ENCODE measurements at places on chromosomes 7 and 10.

DNA sequence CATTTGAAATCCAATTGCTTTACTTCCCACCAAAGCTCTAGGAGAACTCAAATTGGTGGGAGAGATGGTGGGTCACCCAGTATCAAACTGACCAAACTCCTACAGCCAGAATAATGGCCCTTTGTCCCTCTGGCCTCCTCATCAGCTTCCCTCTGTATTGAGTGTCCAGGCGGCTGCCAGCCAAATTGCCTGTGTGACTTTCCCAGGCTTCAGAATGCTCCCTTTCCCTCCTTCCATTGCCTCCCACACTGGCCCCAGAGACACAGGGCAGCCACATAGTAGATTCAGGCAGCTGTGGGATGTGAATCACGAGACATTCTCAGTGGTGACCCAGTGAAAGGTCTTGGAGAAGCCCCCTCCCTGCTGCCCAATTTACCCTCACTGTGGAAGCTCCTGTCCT, 12.7 kb upstream of the VDAC2 start:
- DNase-seq, result no peak

GRCh38 chr7:75984130-75985008, 10.0 kb downstream of the TMEM120A start:
- DNase-seq, result no peak

GRCh38 chr10:8050556-8051108, 3.9 kb upstream of the GATA3 start:
- no peak for DNase-seq

GRCh38 chr10:81570878-81571794, 303.9 kb upstream of the NRG3 start:
- no peak for DNase-seq

GRCh38 chr10:102620591-102621442, 23.5 kb upstream of the TRIM8 start:
- no peak for DNase-seq

DNA sequence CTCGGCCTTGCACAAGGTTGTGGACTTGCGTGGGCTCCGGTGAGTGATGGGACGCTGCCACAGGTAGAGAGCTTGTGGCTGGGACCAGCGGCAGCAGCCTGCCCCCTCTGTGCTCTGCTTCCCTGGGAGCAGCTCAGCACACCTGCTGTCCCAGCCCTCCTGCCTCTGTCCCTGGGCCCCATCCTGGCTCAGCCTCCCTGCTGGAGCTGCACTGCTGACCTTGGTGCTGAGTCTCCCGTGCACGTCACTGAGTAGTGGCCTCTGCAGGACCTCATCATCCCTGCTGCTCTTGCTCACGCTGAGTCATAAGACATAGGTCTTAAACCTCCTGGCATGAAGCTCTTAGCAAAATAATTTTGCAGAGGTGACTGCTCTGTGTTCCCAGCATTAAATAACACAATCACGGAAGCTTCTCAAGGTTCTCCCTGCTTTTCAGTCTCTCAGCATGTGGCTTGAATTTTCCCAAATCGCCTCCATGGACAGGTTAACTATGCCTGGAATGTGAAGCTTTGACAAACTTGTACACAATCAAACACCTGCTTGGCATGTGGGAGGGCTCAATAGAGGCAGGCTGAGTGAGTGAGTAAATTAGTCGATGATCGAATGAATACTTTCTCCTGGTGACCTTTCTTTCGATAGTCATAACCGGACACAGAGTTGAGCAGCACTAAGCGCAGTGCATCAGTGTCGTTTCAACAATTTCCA, 63.8 kb upstream of the NPS start:
- peak; percentile 65 for DNase-seq

GRCh38 chr7:128206747-128207500, 34.2 kb upstream of the LEP start:
- no peak for DNase-seq

GRCh38 chr10:73625004-73625883, 16.0 kb downstream of the MYOZ1 start:
- DNase-seq, result peak; percentile 28

DNA sequence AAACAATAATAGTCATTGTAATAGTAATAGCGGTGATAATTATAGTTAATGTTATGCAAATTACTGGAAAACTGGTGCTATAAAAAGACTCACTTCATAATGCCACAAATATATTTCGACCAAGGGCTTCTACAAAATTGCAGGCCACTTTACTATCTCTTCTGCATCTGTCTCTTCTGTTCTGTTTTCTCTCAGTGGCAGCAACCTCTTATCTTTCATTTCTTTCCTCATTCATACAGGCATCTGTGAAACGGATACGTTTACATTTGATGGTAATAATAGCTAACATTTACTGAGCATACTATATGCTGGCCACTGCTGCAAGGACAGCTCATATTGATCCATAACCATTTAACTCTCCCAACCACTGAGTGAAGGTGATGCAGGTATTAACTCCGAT, 537.4 kb upstream of the PFKP start:
- DNase-seq, result no peak

GRCh38 chr7:30912986-30913811, 1.5 kb downstream of the AQP1 start:
- DNase-seq, result no peak

- DNase-seq, result no peak
Measured at GRCh38 chr7:120837599-120837998, 20.3 kb downstream of the TSPAN12 start.

- DNase-seq, result no peak
Measured at GRCh38 chr10:78960316-78960800, 108.4 kb upstream of the ZMIZ1 start.

GRCh38 chr10:62655337-62655994, 149.1 kb upstream of the ADO start:
- no peak for DNase-seq

- no peak for DNase-seq
Measured at GRCh38 chr10:71512761-71513539, 116.2 kb downstream of the CDH23 start.

DNA sequence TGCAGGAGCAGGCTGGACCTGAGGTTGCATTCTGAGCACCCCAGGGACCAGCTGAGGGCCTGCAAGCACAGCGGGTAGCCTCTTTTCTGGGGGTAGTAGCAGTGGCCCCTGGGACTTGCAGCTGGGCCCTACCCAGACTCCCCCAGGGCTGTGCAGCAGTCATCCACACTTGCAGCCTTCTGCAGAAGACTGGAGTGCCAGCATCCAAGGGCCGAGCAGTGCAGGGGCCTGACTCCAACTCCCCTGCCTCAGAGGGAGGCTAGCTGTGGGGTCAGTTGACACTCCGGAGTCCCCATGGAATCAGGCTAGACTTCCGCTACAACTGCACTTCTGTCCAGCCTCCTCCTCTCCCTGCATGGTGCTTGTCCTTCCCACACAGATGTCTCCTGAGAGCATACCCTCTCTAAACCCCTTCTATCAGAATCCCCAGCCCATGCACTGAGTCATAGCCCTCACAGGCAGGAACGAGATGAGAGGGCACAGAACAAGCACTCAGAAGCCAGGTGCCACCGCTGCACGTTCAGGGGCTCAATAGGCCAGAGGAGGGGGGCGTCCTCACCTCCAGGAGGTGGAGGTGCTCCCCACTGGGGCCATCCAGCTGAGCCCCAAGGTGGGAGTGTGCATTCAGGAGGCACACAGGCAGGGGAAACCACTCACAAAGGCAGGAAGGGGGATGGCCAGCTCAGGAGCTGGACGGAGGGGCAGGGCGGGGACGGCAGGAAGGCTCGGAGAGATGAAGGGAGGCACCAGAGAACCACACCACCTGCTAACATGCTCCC, 7.5 kb downstream of the RASGEF1A start:
- no peak for DNase-seq

- DNase-seq, result no peak
Measured at GRCh38 chr7:30679664-30680063, 2.6 kb downstream of the CRHR2 start.

- peak; percentile 17 for DNase-seq
Measured at GRCh38 chr7:30800785-30801252, 29.6 kb downstream of the MINDY4 start.

DNA sequence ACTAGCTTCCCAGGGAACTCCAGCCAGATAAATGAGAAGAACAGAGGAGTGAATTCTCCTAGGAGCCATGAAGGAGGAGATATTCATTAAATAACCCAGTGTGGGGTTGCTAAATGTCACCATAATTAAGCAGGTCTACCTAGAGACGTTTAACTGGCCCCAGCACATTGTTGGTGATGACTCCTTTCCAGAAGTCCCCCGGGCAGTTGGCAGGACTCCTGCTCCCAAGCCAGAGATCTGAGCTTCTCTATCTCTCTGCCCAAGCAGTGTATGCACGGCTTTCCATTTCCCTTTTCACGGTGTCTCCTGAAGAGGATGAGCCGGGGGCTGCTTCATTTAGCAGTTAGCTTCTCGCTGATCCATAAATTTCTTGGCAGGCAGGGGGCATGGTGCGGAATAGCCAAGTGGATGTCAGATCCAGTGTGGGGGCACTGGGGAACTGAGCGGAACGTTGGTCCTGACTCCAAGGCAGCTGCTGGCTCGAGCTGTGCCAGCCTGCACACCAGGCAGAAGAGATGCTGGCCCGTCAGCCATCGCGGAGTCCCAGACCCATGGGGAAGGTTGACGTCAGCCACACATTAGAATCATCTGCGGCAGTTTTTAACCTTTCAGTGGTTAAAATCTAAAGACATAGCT, 142.0 kb upstream of the NPY start:
- DNase-seq, result no peak

DNA sequence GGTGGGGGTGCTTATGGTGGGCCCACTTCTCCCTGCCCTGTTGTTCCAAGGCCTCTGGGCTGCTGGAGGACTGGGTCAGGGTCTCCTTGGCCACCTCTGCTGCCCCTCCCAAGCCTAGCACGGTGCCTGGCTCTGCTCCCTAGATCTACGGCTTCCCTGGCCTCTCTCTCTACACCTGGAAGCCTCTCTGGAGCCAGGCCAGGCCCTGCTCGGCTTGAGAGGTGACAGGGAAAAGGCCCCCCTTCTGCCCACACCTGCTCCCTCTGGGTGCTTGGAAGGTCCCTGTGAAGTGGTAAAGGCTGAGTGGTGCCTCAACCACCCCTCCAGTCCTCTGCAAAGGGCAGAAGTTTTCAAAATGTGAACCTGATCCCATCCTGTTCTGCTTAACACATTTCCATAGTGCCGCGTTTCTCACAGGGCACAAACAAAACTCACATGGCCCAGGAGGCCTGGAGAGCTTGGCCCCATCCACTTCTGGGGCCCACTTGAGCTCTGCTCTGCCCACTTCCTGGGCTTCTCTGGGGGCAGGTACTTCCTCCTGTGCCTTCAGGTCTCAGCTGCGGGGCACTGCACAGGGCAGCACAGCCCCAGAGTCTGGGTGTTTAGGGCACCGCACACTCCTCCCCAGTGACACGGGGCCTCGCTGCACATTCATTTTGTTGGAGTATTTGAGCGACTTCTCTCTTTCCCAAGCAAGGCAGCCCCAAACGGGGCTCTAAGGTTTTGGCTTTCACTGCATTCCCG, 169.9 kb downstream of the PIP4K2A start:
- DNase-seq, result no peak

GRCh38 chr10:100041306-100042002, 31.7 kb upstream of the DNMBP start:
- no peak for DNase-seq

DNA sequence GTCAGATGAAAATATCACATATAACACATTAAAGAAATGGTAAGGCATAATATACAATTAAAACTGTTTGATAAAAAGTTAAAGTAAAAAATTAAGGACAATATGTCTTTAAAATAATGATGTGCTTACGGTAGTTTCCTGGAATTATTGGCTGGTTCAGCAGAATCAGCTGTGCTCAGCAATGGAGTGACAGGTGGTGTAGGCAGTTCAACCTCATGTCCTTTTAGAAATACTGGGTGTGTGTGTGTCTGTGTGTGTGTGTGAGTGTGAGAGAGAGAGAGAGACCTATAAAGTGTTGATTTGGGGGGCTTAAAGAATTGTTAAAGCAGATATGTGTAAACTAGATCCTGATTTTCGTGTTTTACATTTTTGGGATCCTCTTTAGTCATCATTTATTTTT, 141.2 kb downstream of the ADAM22 start:
- DNase-seq, result no peak

- DNase-seq, result no peak
Measured at GRCh38 chr10:67527351-67527750, 168.6 kb downstream of the CTNNA3 start.

GRCh38 chr10:110076559-110077318, 69.0 kb downstream of the ADD3 start:
- no peak for DNase-seq

DNA sequence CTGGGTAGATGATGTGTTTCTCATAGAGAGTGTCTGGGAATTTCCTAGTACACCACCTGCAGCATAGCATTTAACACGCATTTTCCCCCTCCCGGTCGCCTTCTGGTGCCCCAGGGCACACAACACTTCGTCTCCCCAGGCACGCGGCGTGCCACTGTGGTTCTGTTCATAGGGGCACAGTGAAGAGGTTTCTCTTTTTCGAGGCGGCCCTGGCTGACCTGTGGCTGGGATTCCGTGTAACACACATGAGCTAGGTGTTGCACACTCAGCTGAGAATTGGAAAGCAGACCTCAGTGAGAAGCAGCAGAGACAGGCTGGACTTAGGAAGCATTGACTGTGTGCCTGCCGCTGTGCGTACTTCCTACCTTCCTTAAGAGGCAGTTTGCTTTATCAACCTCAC, 214.3 kb upstream of the SHH start:
- no peak for DNase-seq

DNA sequence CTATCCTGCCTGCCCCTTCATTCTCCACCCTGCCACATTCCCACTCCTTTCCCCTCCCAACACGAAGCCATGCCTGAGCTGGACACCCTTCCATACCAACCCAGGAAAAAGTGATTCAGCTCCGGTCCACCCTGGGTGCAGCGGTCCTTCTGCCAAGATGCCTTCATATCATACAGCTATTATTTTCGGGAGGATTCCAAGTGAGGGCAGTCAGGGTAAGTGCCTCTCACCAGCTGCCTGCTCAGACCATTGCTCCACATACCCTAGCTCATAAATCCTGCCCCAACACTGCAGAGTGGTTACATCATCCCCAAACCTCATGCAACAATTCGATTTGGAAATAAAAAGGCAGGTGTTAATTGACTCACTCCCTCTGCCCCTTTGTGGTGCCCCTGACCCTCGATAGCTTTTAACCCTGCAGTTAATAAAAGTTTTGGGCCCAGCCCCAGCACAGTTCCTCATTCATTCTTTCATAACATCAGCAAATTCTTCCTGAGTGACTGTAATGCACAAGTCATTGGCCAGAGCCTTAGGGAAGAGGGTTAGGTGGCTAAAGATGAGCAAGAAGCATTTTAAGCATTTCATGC, 42.6 kb downstream of the ZNF503 start:
- no peak for DNase-seq

GRCh38 chr7:95933618-95934017, 161.3 kb downstream of the DYNC1I1 start:
- no peak for DNase-seq
